ENCODE measurements at places on chromosomes 7 and 10.

DNA sequence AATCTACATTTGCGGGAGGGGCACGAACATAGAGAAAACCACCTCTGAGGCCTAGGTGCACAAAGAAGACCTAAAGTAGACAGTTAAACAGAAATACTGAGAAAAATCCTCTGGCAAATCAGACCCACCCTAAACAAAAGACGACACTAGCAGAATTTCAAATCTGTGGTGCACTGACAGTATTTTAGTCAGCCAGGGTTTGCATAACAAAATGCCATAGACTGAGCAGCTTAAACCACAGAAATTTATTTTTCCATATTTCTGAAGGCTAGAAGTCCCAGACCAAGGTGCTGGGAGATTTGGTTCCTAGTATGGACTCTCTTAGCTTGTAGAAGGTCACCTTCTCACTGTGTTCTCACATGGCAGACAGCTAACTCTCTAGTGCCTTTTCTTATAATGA lies 26.3 kb downstream of the IPMK start:
- DNase-seq: no peak

GRCh38 chr10:11184093-11184492 lies 166.4 kb downstream of the CELF2 start:
- no peak for DNase-seq

DNA sequence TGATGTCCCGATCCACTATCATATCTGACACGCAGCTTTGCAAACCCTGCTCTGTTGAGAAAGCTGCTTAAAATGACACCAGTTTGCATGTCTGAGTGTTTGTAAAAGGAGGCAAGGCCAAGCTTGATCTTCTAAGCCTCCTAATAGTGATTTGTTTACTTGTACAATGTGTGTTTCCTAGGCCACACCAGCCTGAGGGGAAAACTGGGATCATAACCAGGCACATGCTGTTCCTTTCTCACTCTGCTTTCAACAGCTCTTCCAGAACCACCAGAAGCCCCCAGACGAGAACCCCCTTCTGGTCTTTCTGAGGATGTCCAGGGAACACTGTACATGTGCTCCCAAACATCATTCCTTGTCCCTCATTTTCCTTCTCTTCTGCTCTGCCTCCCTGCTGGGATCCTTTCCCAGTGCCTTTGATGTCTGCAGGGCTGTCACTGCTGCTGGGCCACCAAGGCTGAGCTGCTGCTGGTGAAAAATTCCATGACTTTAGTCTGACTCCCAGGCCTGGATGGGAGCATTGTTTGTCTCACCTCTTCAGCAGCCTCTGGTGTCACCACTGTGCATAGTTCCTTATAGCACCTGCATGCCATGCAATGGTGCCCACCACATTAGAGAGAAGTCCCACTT lies 4.0 kb upstream of the LGI1 start:
- DNase-seq: no peak

- no peak for DNase-seq
These were observed 174.6 kb downstream of the FRMD4A start for GRCh38 chr10:14156104-14156503.

DNA sequence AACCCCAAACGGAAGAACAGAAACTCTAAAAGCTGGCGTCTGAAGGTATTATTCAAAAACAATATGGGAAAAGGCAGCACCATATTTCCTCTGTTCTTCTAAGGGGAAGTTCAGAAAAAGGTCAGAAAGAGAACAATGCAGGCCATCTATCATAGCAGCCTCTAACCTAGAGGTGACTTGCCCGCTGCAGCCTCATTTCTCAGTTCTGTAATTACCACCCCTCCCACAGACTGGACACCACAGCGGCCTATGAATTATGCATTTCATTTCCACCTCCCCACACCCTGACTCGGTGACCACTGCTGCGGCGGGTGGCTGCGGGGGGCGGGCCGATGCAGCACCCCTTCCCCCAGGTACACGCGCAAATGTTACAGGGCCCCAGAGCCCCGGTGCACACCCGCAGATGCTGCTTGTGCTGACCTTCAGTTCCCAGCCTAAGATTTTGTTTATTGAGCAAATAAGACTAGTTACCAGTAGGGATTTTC lies 125.5 kb downstream of the CLEC2L start:
- DNase-seq: no peak

GRCh38 chr10:102635377-102635776 lies 8.9 kb upstream of the TRIM8 start:
- DNase-seq: no peak

DNA sequence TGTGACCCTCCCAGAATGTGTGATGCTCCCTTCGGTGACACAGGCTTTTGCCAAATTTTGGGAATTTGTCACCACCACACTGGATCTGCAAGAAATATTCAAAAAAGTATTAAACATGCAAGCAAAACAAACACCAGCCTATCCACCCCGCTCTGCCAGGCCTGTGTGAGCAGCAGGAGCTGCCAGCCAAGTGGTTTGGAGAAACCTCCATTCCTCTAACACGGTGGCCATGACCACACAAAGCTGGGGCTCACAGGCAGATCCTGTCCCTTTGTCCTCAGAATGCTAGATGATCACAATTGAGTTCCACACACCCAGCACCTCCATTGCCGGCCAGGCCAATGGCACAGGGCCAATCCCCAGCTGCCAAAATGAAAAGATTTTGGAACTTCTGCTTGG lies 261.9 kb upstream of the PPP2R2D start:
- DNase-seq: no peak

DNA sequence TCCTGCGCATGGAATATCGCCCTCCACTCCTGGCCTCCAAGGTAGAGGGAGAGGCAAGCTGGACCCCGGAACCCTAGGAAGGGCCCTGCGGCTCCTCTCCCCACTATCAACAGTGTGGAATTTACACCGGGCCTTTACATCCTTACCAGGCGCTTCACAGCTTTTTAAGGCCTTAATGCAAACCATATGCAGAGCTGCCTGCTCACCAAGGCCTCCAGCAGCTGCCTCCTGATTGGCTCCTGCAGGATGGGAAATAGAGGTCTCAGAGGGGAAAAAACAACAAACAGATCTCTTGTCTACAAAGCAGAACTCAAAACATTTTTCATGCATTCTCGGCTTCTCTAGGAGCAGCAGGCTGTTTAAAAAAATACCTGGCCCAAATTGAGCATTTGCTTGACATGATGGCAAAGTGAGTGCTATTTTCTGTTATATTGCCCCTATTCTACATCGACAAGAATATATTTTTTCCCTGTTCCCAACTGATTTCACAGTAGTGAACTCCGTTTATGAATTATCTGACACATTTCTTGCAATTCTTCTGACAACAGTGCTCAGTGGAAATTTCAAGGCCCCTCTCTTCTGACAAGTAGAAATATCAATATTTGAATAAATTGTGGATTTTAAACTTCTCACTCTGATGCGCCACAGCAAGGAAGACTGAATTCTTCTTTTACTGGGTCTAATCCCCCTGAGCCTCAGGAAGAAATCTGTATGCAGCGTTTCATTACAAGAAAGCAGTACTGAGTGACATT lies 51.7 kb downstream of the EBF3 start:
- DNase-seq: no peak

DNA sequence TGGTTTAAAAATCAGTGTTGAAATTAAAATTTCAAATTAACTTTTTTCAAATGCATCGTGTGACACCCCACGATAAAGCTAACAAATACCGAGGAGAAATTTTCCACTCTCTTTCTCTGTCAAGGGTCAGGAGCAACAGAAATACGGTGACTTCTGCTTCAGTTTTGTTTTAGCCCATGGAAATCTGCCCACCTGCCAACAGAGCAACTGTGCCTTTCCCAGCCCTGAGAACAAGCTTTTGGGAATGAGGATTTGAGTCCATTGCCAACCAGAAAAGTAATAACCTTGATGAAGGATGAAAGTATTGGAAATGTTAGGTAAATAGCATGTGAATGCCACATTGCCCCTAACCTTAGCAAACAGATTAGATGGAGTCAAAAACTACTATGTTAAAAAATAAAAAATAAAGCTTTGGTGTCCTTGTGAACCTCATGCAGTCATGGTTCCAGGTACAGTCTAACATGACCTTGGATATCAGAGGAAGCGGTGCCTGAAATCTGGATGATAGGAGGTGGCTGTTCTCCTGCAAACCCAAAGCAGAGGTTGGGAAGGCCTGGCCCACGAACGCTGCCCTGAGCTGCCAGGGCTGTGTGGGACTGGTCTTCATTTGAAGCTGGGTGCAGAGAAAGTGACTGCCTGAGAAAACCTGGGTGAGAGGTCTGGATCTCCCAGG lies 296.8 kb downstream of the ELMO1 start:
- no peak for DNase-seq

GRCh38 chr10:124701435-124701834 lies 42.7 kb downstream of the FAM53B start:
- no peak for DNase-seq

- no peak for DNase-seq
These were observed 286.0 kb downstream of the TWIST1 start for GRCh38 chr7:18831419-18831818.

- no peak for DNase-seq
These were observed 42.1 kb downstream of the CNNM2 start for GRCh38 chr10:102960157-102960556.

- DNase-seq: no peak
These were observed 136.2 kb downstream of the SORCS3 start for GRCh38 chr10:104777086-104777799.

GRCh38 chr10:121324678-121325213 lies 273.5 kb downstream of the FGFR2 start:
- DNase-seq: no peak

GRCh38 chr10:113843972-113844485 lies 9.9 kb downstream of the DCLRE1A start:
- DNase-seq: no peak

DNA sequence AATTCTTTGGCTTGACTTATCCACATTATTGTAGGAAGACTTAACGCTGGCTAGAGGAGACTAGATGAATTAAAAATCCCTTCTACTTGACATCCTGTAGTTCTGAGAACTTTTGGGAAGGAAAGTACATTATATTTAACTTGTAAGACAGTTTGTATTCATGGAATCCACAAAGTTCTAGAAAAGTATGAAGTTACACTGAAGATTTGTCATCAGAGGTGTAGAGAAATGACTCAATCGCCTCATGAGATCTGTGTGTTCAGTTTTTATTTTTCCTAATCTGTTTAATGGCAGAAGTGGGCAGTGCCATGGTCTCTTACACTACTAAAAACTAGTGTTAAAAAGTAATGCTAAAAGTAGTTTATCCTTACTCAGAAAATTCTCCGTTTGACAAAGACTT lies 89.1 kb upstream of the SMIM30 start:
- DNase-seq: no peak

DNA sequence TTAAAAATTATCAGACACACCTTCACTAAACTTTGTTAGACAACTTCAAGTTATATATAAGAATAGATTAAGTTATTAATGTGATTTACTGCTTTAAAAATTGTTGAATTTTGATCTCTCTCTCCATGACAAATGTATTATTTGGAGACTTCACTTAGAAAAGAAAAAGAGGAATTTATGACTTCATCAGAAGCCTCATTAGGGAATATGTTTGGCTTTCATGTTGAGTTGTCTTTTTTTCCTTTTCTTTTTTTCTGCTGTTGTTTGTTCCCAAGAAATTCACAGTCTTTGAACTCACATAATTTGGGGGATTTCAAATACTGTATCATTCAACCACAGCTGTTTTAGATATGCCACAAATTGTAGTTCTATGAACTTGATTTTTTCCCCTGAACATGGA lies 149.5 kb downstream of the PPP1R9A start:
- DNase-seq: no peak

DNA sequence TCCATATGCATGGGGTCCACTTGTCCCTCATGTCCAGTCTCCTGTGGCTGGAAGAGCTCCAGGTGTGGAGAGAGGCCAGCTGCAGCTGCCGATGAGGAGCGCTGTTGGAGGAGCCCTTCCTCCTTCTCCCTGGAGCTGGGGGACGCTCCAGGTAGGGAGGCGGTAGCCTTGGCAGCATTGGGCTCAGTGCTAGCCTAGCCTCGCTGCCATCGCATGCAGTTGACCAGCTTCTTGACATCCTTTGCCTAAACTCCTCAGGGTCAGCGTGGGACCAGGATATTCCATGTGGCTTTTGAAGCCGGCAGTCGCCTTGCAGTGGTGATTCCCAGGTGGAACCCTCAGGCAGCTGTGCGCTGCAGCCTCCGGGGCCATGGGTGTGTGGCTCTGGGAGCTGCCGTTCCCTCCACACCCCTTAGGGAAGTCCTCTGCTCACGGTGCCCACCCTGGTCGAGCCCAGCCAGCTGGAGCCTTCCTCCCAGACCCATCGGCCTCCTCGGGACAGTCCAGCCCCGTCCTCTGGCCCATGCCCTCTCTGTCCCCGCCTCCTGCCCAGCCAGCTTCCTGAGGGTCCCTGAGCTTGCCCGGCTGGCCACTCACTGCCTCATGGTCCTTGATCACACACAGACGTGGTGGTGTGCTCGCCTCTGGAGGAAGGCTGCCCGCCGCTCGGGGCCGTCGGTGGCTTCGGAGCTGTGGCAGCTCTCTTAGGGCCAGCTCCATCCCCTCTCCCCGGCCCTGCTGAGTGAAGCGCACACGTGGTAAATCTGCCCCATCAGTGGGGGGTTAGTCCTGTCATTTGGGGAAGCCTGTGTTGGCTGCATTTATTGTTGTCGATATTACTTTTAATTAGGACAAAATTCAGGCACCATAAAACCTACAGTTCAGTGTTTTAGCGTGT lies 21.2 kb downstream of the INPP5A start:
- no peak for DNase-seq

DNA sequence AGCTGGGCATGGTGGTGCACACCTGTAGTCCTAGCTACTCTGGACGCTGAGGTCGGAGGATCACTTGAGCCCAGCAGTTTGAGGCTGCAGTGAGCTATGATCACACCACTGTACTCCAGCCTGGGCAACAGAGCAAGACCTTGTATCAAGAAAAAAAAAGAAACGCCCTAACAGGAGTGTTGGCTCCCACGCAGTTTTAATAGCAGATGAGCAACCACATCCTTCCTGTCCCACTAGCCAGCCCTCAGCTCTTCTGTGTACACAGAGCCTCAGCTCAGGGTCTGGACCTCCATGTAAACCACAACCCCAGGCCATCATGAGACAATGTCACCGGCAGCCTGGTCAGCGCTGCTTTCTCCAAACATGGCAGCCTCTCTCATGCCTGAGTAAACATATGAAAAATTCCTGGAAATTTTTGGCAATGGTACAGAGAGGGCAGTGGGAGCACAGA lies 108.2 kb downstream of the PIP4K2A start:
- no peak for DNase-seq

- DNase-seq: no peak
These were observed 123.4 kb upstream of the ZNF746 start for GRCh38 chr7:149620961-149621360.

GRCh38 chr7:129170441-129171021 lies 17.9 kb upstream of the SMO start:
- DNase-seq: no peak

Measured in HEK293T (cell line).